Thyroid gland (tissue), 4 donors: ENCODE measurements at places on chromosomes 3 and 15. TPM values are rescaled to one million over a fixed set of nuclear protein-coding genes. Genes with fewer than 3 reads are reported as not detected.

NRROS gene
- total RNA-seq = 1.5 TPM

- DNase-seq = no peak
These were observed 5.6 kb downstream of the RAB6B start for GRCh38 chr3:133890037-133890436.

- DNase-seq = no peak
These were observed 83.8 kb downstream of the GADL1 start for GRCh38 chr3:30810625-30811024.

DNA sequence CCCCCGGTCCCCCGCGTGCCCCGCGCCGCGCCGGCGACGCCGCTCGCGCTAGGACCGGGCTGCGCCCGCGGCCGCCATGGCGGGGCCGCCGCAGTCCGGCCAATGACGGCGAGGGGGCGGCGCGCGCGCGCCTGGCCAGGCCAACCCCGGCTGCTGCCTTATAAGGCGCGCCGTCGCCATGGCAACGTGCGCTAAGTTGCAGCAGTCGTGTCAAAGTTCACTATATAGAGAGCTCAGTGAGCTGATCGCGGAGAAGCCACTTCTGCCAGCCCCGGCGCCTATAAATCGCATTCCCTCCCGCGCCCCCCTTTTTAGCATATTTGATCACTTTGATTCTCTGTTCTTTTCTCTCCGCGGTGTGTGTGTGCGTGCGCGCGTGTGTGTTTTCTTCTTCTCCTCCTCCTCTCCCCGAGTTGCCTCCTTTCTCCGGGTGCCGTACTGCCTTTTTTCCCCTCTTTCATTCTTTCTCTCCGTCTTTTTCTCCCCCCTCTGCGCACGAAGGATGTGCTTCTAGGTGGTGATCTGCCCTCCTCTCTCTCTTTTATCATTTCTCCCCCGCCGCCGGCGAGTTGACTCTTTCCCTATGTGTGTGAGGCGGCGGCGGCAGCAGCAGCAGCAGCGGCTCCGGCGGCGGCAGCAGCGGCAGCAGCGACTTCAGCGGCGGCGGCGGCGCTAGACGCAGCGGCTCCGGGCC is at the start of gene NR2F2:
Gene NR2F2, plus strand, starts transcription at position 251 of the 694 bp plus-strand sequence. CDS start 1,406 bp downstream, outside the sequence.
- peak; percentile 98 for DNase-seq

DNA sequence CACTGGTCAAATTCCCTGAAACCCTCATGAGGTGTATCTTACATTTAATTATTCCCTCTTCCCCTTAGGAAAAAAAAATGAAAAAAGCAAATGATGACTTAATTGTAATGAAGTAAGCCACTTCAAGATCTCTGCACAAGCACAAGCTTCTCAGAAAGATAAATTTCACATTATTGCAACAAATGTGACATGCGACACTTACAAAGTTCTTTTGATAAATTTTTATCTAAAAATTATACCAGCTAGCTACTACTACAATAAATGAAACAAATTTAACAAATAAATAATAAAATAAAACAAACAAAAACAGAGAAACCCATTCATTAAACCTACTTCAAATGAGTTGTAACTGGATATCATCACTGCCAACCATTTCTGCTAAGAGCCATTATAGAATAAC is 10.0 kb upstream of the TM2D3 start:
- no peak for DNase-seq
